ENCODE measurements at places on chromosomes 3 and 15.

- DNase-seq, result no peak
These were observed 56.5 kb downstream of the DCLK3 start for GRCh38 chr3:36707623-36708409.

DNA sequence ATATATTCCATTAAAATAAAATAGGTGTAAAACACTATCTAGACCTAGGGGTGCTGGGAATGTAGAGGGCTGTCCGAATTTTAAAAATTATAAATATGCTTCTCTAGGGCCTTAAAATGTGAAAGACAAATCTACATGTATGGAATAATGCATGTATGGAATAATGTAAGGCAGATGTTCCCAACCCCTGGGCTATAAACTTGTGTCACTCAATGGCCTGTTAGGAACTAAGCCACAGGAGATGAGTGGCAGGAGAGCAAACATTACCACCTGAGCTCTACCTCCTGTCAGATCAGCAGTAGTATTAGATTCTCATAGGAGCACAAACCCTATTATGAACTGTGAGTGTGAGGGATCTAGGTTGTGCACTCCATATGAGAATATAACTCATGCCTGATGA is 482.6 kb upstream of the TGFBR2 start:
- DNase-seq, result no peak

DNA sequence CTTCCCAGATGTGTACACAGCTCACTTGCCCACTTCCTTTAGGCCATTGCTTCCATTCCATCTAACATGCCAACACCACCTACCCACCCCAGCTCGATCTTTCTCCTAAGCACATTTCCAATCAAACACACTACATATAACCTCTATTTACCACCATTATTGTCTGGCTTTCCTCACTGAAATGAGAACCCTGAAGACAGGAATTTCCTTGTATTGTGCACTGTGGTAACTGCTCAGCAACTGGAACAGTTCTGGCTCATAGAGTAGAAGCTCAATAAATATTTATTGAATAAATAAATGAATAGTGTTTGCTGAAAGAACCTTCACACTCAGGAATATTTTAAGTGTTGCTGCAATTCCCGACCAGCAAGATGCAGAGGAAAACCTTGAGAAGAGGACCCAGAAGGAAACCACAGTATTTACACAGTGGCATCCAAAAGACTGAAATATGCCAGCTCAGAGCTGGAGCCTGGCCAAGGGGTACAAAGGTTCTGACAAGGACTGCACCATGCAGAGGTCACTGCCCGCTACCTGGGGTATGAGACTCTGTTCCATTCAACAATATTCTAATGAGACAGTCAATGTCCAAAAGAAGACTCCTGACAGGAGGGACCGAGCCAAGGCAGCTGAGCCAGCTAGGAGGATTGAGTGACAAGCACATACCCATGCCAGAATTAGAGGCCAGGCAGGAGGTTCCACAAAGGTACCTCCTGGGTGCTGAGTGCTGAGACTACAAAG is 168.8 kb downstream of the NUP210 start:
- no peak for DNase-seq

- no peak for DNase-seq
These were observed 671.7 kb upstream of the ROBO1 start for GRCh38 chr3:80439490-80439889.

- DNase-seq, result peak; percentile 2
These were observed 89.6 kb upstream of the ARPP21 start for GRCh38 chr3:35549690-35550089.

All from NCI-H1105 treated with DMSO at 0.1 percent for 48 hours (cell line).